ENCODE measurements at places on chromosomes 7 and 10.

DNA sequence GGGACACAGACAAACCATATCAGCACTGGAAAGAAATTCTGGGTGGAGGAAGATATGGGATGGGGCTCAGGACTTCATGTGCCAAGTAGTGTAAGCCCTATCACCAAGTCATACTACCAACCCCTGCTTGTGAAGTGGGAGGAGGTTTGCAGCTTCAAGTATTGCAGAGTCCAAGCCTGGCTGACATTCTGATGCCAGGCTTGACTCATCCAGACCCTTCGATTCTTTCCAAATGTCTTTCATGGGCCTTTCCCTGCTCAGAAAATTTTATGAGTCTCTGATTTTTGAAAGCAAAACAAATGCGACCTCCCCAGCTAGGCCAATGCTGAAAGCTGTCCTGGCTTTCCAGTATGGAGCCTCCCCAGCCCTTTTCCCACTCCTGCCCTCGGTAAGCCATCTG lies 45.1 kb upstream of the SMNDC1 start:
- DNase-seq: no peak

DNA sequence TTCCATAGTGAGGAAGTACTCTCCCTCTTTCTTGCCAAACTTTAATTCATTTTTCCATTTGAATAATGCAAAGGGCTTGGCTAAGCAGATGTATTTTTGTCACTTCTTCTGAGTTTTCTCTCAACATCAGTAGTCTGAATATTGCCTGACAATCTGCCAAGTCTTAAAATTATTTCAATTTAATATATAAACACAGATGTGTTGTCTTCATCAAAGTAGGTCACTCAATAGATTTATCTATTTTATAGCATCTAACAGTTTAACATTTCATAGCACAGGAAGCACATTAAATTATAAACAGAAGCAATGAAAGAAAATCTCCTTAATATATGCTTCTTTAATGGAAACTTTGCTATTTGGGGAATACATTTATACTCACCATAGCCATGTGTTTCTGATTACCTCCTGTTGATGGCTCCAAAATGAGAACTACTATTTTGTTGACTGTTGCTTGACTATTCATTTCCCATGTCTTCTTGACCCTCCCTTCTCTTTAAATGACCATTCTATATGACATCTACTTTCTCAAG lies 4.5 kb downstream of the CPED1 start:
- DNase-seq: no peak

DNA sequence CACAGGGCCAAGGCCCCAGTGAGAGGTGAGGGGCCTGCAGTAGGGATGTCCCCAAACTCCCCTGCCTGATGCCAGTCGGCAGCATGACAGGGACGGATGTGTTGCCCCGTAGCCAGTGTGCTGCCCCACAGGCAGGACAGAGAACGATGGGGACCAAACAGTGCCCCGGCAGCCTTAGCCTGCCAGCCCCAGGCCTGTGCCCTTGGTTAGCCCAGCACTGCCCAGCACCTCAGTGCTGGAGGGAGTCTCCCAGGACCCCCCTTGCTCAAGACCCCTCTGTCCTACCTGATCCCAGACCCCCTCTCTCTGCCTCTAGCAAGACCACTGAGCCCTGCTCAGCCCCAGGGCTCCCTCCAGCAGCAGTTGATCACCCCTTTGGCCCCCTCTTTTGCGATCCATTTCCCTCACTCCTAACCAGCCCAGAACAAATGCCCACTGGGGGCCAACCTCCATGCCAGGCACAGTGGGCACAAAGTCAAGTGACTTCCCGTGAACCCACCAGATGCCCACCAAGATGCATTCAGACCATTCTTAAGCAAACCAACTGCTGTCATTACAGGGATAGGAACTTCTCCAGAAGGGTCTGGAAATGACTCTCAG lies 34.0 kb downstream of the OAT start:
- no peak for DNase-seq

GRCh38 chr7:138838166-138838565 lies 40.2 kb upstream of the ATP6V0A4 start:
- DNase-seq: no peak

DNA sequence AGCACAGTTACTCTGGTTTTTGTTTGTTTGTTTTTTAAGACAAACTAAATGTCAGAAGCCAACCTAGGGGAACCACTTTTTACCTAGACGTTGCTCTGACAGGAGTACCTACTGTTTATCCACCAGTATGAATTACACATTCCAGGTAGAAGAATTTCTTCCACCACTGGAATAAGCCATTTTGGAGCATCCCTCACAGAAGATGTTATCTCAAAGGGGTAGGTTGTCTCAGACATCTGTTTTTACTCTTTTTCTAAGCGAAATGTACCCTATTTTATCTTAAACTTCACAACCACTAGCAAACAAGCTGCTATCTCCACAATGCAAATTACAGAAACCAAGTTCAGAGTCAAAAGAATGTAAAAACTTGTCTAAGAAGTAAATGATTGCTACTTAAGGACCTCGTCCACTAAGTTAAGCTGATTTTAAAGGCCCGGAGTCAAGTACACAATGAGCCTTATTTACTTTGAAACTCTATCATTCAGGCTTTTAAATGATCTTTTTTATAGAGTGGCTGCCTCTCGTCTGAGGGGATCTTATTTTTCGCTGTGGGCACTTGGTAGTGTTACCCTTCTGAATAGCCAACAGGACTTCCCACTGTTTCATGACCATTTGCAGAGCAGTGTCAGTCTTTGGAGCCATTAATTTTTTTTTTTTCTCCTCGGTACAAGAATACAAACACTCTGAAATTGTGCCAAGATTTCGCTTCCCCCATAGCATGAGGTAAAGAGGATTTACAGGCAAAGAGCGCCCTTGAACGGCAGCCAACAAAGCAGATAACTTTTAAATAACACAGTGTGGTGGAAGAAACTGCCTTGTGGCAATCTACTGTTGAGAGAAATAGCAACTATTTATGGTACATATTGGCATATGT lies 15.7 kb upstream of the ARMC3 start:
- no peak for DNase-seq

GRCh38 chr7:150363872-150364271 lies 4.8 kb upstream of the REPIN1 start:
- peak; percentile 84 for DNase-seq

GRCh38 chr10:22633528-22633927 lies 80.8 kb downstream of the PIP4K2A start:
- DNase-seq: no peak

DNA sequence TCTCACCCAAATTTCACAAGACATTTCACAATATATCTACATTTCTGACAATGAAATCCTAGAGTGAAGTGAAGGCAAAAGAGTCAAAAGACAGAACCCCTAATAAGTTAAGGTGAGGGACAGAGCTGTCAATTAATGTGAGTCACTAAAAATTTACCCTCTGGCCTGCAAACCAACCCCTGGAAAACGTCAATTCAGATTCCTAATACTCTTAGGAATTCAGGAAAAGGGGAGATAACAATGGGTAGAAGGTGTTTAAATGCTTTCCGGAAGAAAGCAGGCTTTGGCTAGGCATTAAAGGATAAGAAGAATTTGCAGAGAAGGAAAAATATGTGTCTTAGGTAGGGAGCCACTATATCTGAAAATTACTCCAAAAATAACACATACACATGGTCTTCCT lies 299.6 kb downstream of the INHBA start:
- no peak for DNase-seq

- DNase-seq: no peak
Measured at GRCh38 chr10:109105725-109106124, 817.6 kb downstream of the XPNPEP1 start.

- DNase-seq: no peak
Measured at GRCh38 chr10:113261611-113262091, 291.2 kb upstream of the HABP2 start.

GRCh38 chr10:123792248-123792978 lies 99.2 kb downstream of the CPXM2 start:
- DNase-seq: no peak

- DNase-seq: no peak
Measured at GRCh38 chr10:87722716-87723115, 63.0 kb downstream of the PAPSS2 start.
